Activated naive CD4-positive, alpha-beta T cell treated with anti-CD3 and anti-CD28 coated beads, Interleukin-2, amount 50 U/mL, for 72 hours (primary cell): ENCODE measurements at places on chromosomes 3 and 15.
A peak's percentile ranks its signal among the peaks of the same experiment; 100 is the strongest.

GRCh38 chr3:27708250-27708649 lies 13.9 kb downstream of the EOMES start:
- DNase-seq, result no peak

DNA sequence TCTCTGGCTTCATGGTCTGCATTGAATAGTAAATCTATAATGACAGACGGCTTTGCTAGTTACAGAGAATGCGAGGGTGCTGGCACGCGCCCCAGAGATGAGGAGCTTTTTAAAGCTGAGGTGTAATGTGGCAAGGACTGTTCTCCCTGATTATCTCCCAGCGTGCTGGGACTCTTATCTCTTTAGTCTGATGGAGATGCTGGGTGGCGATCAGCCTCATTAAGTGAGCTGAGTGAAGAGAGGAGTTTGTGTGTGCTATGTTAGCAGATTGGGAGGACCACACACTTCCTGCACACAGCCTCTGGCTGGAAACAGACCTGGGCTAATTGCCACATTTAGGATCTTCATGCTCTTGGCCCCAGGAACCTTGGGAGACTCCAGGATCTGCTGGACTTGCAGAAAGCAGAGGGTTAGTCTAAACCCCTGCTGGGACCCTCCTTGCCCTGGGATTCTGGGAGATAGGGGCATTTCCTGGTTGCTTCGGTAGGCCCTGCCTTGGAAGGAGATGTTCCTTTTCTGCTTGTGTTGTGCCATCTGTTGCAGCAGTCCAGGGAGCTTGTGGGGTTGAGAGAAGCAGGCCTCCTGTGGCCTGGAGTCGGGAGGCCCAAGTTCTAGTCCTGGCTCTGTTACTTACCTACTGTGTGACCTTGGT lies 15.0 kb downstream of the PDIA5 start:
- no peak for DNase-seq

GRCh38 chr3:100047455-100048141 lies 66.7 kb downstream of the FILIP1L start:
- peak; percentile 7 for DNase-seq

- DNase-seq, result no peak
Measured at GRCh38 chr3:21328711-21329390, 422.2 kb downstream of the ZNF385D start.

DNA sequence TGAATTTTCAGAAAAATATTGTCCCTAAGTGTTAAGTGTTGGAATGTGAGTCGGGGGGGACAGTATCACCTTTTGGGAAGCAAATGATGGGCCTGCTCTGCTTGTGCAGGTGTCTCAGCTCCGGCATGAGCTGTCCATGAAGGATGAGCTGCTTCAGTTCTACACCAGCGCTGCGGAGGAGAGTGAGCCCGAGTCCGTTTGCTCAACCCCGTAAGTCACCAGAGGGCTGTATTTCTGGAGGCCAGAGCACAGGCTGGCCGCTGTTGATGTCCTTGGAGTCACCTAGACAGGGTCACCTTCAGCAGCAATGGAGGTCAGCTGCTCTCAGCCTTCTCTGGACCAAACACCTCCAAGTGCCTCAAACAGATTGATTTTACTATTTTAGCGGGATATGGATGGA lies 78.0 kb downstream of the CCK start:
- no peak for DNase-seq

DNA sequence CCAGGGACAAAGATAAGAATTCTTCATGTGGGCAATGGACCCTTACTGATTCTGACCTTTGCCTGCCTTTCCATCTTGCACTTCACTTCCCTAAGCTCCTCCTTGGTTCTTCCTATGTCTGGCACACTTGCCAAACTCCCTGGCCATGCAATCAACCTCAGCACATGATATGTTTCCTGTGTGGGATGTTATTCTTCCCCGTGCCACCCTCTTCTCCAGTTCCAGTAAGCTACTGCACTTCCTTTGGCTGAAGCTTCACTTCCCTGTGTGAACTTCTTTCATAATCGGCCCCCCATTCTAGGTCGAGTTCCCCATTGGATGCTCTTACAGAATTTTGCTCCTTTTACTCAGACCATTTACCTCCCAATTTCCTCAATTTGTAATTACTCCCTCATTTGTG lies 10.7 kb upstream of the TASOR start:
- no peak for DNase-seq

DNA sequence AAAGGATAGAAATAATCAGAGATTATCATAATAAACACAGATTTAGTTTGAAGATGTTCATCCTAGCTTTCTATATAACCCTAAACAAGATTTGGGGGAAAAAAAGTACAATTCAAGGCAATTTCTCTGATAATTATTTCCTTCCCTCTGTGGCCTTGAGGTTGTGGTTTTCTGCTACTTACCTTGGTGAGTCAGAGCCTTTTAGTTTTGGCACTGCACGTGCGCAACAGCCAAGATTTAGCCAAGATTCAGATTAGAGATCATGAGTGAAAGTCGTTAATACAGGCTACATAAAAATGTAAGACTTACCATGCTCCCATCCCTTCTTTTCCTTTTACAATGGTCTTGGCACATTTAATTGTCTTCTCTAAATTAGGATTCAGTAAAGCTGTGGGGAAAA lies 6.7 kb downstream of the LYZL4 start:
- DNase-seq, result no peak

GRCh38 chr15:48861813-48862431 lies 16.0 kb upstream of the EID1 start:
- peak; percentile 65 for DNase-seq

GRCh38 chr15:29670266-29670665 lies 152.0 kb downstream of the TJP1 start:
- DNase-seq, result no peak

DNA sequence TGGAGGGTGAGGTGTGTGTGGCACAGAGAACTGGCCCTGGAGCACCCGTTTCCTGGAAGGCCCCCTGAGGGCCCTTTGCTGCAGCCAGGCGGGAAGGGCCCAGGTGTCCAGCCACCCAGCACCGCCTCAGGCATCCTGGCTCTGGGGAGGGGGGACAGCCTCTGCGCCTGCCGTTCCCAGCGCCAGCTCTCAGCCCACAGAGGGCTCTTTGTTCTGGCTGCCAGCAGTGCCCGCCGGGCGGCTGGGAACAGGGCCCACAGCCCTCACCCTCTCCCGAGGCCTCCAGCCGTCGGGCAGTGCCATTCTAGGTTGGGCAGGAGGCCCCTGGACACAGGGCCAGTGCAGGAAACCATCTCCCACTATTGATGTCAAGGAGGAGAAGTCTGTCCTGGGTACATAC lies 8.3 kb downstream of the SLC38A3 start:
- no peak for DNase-seq

- no peak for DNase-seq
Measured at GRCh38 chr3:12896063-12896985, 55.0 kb upstream of the RPL32 start.

DNA sequence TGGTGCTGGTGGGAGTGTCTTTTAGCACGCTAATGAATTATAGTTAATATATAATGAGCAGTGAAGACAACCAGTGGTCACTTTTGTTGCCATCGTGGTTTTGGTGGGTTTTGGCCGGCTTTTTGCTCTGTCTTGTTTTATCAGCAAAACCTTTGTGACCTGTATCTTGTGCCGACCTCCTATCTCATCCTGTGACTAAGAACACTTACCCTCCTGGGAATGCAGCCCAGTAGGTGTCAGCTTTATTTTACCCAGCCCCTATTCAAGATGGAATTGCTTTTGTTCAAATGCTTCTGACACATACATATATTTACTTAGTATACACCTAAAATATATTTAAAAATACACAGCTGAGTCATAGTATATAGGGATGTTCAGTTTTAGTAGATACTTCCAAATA lies 770.3 kb downstream of the PDCD6IP start:
- no peak for DNase-seq

GRCh38 chr3:128804017-128804810 lies 75.2 kb upstream of the ACAD9 start:
- peak; percentile 56 for DNase-seq

GRCh38 chr3:32899265-32899664 lies 52.2 kb upstream of the CCR4 start:
- no peak for DNase-seq

DNA sequence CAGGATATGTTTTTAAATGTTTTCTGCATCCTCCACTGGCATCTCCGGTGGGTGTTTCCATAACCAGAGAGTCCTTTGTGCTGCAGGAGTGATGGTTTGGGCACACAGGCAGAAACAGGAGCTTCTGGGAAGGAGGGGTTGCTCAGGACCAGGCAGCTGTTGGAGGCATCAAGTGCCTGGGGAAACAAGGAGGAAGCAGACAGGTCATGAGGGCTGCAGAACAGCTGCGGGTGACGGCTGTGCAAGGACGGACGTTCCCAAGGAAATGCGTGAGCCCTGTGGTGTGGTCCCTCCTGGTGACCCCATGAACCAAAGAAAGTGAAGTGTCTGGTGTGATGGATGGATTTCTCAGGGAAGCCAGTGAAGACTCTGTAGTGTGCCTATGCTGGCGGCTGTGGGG lies 61.2 kb upstream of the TNFAIP8L3 start:
- no peak for DNase-seq

DNA sequence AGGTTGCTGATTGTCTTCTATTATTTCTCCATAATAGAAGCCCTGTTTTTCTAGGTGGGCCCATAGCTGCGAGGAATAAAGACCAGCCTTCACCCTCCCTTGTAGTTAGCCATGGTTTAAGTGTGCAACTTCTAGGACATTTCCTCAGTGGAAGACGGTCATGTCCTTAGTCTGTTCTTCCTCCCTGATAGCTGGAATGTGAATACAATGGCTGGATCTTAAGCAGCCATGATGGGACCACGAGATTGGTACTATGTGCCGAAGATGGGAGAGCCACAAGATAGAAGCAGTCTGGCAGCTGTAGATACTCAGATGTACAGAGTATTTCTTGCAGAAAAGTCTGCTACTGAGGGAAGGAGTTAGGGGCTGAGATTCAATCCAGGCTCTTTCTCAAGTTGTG lies 152.9 kb downstream of the PTPRG start:
- no peak for DNase-seq

GRCh38 chr15:70465812-70466211 lies 297.5 kb downstream of the UACA start:
- DNase-seq, result no peak

DNA sequence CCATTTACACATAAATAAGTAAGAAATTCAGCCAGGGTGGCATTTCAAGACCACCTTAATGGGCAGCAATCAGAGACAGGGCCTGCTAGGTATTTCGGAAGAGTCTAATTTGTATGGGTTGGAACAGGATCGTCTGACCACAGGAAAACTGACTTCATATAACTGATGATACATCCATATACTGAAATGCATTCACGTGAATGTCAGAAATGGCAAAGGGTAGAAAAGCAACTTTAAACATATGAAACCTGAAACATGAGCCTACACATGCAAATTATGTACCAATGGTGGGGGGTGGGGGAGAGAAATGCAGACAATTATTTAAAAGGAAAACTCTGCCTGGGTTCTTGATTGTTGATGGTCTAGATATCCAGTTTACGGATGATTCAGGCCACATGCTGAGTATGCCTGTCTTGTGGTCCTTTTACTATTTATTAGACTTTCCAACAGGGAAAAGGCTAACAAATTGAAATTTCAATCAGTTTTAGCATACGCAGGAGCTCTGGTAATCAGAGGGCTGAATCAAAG lies 582.2 kb downstream of the FOXP1 start:
- no peak for DNase-seq

- no peak for DNase-seq
Measured at GRCh38 chr3:28726840-28727239, 378.2 kb upstream of the AZI2 start.

DNA sequence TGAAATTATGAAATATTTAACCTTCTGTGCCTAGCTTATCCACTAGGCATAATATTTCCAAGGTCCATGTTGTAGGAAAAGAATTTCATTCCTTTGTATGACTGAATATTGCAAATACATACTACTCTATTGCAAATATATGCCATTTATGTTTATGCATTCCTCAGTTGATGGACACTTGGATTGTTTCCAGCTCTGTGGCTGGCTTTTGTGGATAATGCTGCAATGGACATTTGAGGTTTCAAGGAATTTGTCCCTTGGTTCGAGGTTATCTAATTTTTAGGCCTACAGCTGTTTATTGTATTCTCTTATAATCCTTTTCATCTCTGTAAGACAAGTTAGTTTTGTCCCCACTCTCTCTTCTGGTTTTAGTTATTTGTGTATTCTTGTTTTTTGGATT lies 7.7 kb upstream of the AADACL2 start:
- no peak for DNase-seq

GRCh38 chr3:118151164-118151563 lies 883.5 kb downstream of the IGSF11 start:
- DNase-seq, result no peak

DNA sequence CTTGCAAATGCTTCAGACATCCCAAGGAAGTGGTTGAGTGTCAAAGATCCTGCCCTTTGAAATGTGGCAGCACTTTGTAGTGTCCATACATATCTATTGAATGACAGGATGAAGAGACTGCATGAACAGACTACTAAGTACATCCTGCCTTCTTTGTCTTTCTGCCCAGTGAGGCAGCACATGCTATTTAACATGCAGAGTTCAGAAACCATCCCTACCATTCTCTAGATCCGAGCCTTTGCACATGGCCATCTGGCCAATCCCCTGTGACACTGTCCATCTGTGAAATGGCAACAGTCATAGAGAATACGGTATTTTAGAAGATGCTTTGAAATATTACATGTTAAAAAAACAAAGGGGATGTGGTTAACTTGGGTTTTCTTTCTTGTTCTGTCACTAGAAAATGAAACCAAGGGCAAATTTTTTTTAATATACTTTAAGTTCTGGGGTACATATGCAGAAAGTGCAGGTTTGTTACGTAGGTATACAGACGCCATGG lies 519.6 kb downstream of the NTRK3 start:
- no peak for DNase-seq

DNA sequence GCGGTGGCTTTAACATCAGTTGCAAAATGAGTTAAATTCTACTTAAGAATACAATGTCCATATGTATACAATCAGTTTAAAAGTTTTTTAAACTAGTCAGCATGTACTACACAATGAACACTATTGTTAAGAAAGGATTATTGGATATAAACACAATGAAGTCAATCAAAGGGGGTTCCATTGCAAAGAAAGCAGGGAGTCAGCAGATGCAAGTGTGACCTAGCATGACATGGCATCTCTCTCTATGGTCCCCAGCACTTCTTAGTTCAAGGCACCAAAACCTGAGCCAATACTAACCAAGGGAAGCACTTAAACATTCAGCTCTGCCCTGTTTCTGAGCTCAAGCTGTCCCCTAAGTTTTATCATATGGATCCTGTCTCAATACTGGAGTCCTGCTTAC lies 17.0 kb downstream of the KLHL6 start:
- no peak for DNase-seq
